ENCODE measurements at places on chromosomes 7 and 10.

GRCh38 chr7:99314504-99314903, 11.2 kb upstream of the ARPC1A start:
- peak; percentile 31 for DNase-seq

GRCh38 chr7:104328970-104329825, 795 bp downstream of the LHFPL3 start:
- DNase-seq = no peak

GRCh38 chr10:98252464-98252863, 15.5 kb downstream of the LOXL4 start:
- no peak for DNase-seq

- no peak for DNase-seq
These were observed 290.8 kb upstream of the BMPER start for GRCh38 chr7:33614357-33615117.

DNA sequence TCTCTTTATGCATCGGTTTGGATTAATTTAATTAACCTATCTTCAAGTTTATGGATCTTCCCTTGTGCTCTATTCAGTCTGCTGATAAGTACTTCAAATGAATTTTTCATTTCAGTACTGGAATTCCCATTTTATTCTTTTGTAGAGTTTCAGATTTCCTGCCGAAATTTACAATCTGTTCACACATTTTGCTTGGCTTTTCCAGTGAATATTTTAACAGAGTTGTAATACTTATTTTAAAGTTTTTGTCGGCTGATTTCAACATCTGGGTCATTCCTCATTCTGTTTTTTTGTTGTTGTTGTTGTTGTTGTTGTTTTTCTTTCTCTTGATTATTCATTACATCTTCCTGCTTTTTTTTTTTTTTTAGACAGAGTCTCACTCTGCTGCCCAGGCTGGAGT, 89.9 kb upstream of the KCNMA1 start:
- no peak for DNase-seq

GRCh38 chr7:98930464-98930863, 52.1 kb downstream of the TRRAP start:
- DNase-seq = peak; percentile 29

Data from activated naive CD4-positive, alpha-beta T cell treated with Interleukin-2 at 50 U/mL for 16 hours (primary cell).